Fibroblast of skin of right biceps (primary cell): ENCODE measurements at places on chromosomes 5 and 9.

GRCh38 chr5:154830219-154830595 lies 20.2 kb downstream of the FAXDC2 start:
- no peak for DNase-seq

- DNase-seq, result no peak
These were observed 28.8 kb downstream of the GAS1 start for GRCh38 chr9:86918556-86918955.

GRCh38 chr9:76004526-76004925 lies 114.1 kb downstream of the PCSK5 start:
- DNase-seq, result no peak

DNA sequence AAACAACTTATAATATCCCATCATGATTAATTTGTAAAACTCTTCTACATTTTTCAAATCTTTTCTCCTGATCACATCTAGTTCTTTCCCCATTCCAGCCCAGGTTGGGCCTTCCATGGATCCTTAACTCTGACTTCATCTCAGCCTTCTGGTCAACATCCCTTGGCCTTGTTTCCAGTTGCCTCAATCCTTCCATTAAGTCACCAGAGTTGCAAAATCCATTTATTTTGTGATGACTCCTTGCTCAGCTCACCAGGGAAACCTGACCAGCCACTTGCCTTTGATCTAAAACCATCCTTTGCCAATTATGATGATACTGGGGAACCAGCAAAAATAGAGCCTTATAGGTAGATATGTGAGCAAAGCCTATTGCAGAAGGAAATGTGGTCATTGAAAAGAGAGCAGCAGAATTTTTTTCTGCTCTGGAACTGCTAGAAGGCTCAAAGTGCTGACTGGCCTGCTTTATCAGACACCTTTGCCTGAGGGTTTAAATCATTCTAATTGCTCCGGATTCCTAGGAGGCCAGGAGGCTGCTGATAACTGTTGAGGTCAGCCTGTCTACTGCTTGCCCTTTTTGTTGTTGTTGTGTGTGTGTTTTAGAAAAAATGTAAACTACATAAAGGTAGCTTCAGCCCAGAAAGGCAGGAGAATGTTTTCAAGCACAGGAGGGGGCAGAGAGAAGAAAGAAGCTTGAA lies 512.2 kb upstream of the GRIA1 start:
- DNase-seq, result no peak

DNA sequence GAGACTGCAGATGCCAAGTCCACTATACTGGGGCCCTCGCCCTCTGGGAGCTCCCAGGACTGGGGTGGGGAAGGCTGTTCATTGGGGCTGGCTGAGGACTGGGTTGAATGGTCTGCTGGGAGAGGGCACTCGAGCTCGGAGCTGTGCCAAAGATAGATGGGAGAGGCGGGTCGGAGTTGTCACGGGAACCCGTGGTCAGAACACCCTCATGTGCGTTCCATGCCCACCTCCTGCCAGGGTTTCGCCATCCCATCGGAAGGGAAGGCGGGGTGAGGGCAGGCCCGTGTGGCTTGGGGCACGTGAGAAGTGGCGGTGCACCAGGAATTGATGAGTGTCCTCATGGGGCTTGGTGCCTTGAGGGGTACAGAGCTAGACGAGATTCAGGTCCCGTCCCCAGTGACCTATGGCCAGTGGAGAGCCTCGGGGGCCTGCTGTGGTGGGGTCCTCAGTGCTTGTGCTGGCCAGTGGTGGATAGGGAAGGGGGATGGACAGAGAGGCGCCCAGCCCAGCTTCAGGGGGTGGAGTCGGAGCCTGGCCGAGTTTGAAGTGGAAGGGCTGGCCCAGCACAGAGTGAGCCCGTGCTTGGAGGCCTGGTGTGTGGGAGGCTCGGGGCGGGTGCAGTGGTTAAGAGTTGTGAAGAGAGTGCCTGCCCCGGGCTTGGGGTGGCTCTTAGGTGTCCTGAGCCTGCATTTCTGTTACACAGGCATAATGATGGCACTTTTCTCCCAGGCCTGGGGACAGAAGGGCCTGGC lies 4.3 kb downstream of the CACFD1 start:
- no peak for DNase-seq

DNA sequence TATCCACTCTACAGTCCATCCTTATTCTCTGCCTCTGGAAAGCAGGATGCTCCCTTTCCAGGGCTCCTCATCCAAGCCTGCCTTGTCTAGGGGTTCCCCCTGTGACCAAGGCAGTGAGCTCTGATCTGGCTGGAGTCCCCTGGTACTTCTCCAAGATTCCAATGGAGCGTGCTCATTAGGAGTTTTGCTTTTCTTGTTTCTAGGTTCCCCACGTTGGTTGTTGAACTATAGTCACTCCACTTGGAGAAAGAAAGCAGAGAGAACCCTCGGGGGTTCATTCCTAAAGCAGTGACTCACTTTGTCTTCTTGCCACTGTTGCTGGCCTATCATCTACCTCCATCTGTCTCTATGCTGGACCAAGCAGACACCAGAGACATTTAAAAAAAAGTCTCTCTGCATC lies 192.6 kb downstream of the TLE4 start:
- DNase-seq, result peak; percentile 96

DNA sequence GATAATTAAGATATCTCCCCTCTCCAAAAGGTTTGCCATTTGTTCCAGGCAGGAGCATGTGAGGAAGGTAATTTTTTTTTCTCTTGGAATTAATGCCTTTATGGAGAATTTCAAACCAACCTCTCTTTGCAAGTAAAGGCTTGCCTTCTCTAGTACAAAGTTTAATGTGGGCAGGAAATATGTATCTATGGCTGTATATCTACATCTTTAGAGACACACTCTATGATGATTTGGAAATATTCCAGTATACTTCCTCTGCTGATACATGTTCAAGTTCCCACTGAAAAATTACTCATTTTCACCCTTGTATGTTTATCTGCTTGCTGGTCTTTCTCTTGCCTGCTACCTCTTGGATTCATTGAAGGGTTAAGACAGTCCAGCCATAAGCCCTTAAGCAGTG lies 83.5 kb upstream of the SEMA6A start:
- DNase-seq, result no peak

- DNase-seq, result peak; percentile 30
These were observed at the start of gene CDH6 for GRCh38 chr5:31193591-31194467. Gene CDH6 (plus strand): TSS chr5:31193686. CDS start chr5:31267474, 73,788 bp downstream.

DNA sequence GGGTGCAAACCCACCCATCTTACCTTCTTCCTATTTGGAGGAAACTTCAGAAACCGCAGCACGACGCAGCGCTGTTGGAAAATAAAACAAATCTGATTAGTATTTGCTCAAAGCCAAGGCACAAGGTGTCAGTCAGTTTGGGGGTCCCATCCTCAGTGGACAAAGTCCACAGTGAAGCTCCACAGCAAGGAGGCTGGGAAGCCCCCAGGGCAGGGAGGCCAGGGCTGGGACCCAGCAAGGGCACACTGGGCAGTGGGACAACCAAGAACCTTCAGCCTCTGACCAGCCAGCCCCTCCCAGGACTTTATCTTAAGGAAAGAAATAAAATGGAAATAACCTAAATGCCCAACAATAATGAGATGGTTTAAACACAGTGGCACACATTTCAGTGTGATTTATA lies 11.3 kb downstream of the IPPK start:
- no peak for DNase-seq

DNA sequence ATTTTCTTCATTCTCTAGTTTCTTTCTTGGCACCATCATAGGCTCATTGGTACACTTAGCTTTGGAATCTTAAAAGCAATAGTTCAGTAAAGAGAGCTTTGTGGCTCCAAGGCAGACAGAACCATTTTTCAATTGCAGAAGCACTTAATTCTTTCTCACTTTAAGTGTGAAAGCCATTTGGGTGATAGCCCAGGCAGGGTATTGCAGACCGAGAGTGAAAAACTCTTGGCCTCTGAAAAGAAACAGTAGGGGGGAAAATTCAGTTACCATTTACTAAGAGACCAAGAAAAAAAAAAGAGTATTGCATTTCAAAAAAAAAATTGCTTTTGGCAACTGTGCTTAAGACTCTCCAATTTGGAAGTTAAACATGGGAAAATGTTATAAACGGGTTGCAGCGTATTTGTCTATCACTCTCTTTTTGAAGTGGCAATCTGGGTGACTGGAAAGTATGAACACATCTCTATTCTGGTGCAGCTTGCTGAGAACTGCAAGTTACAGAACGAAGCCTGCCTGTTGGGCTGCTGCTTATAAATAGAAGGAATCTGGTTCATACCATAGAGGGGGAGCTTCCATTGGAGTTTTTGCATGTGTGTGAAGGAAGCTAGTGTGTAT lies 170.5 kb downstream of the TLE4 start:
- no peak for DNase-seq

- DNase-seq, result no peak
These were observed 154.8 kb downstream of the GADD45G start for GRCh38 chr9:89759572-89759971.

- peak; percentile 47 for DNase-seq
These were observed 50.2 kb upstream of the RNF38 start for GRCh38 chr9:36450110-36450732.

- peak; percentile 37 for DNase-seq
These were observed 189.7 kb downstream of the DCP2 start for GRCh38 chr5:113166261-113166660.

GRCh38 chr9:73176450-73176875 lies 24.8 kb downstream of the ANXA1 start:
- peak; percentile 51 for DNase-seq

DNA sequence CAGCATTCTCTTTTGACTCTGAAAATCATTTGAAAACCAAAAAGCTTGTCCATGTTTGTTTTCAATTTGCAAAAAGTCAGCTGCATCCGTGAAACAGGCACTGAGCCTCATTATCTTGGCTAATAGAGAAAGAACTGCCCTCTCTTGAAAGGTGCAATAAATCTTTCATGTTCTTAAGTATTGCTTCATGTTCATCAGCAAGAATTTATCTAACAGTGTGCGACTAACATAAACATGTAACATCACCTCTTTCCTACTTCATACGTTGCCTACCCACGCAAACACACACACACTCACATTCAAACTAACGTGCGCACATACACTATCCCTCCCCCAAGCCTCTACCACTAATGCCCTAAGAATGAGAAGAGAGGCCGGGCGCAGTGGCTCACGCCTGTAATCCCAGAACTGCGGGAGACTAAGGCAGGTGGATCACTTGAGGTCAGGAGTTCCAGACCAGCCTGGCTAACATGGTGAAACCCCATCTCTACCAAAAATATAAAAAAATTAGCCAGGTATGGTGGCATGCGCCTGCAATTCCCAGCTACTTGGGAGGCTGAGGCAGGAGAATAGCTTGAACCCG lies 629.7 kb upstream of the ZNF608 start:
- no peak for DNase-seq

DNA sequence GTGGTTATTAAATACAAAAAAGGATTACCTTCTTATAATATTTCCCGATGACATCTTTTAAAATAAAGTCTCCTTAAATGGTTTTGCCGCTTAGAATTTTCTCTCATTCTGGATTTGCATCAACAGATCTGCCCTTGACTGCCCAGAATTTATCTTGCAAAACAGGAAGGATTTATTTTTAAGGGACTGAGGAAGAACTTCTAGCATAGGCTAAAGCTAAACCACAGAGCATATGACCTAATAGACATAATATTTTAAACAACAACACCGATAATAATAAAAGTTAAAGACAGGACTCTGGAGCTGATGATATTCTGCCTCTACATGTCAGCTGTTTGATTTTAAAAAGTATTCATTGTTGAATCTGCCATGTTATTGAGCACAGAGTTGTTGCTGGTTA lies 145.3 kb upstream of the ADCY2 start:
- no peak for DNase-seq

DNA sequence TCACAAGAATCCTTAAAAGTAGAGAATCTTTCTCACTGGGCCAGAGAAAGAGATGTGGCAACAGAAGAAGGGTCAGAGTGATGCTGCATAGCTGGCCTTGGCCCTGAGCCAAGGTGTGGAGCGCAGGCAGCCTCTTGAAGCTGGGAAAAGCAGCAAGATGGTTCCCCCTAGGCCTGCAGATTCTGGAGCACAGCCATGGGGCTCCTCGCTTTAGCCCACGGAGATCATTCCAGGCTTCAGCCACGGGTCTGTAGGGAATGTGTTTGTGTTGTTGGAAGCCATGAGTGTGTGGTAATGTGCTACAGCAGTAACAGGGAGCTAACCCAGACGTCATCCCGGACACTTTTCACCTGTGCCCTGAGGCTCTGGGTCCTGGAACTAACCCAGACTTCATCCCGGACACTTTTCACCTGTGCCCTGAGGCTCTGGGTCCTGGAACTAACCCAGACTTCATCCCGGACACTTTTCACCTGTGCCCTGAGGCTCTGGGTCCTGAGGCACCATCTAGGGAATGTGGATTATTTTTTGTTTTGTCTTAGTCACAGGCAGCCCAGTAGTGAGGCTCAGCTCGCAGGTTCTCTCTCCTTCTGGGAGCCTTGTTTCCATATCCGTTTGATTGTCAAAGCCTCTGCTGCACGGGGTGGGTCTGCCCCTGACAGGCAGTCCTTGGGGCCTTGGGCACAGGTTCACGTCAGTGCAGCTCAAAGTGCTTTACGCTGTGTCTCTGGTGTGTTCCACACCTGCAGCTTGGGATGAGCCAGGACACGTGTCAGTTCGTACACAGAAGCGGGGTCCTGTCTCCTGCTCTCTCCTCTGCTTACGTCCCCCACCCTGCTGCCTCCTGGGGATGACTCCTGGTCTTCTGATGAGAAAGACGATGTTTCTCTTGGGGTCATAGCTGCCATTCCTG lies 56.3 kb upstream of the EXOC3 start:
- peak; percentile 32 for DNase-seq

- no peak for DNase-seq
These were observed at the start of gene PCDHB1 for GRCh38 chr5:141050622-141051520. Gene PCDHB1 (plus strand): TSS chr5:141051374. CDS start chr5:141051471, 97 bp downstream.

GRCh38 chr5:75536147-75536546 lies 24.5 kb downstream of the POLK start:
- no peak for DNase-seq

DNA sequence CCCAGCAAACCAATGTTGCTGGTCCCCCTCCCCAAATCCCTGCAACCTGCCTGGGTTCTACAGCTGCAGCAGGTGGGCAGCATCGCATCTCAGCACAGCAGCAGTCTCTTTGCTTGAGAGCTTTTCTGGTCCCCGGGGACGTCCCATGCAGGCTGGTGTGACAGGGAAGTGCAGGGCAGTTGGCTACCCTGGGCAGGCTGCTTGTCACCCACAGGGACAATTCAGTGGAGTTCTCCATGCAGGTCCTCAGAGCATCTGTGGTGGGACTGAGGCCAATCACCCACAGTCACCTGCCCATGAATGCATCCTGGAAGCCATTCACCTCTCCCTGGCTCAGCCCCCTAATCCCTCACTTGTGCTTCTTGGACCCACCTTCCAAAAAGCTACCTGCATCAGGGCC lies 43.9 kb upstream of the SEMA4D start:
- no peak for DNase-seq

GRCh38 chr5:159515909-159516415 lies 185.7 kb upstream of the IL12B start:
- DNase-seq, result peak; percentile 56

GRCh38 chr9:134376386-134377142 lies 50.3 kb downstream of the RXRA start:
- DNase-seq, result no peak

DNA sequence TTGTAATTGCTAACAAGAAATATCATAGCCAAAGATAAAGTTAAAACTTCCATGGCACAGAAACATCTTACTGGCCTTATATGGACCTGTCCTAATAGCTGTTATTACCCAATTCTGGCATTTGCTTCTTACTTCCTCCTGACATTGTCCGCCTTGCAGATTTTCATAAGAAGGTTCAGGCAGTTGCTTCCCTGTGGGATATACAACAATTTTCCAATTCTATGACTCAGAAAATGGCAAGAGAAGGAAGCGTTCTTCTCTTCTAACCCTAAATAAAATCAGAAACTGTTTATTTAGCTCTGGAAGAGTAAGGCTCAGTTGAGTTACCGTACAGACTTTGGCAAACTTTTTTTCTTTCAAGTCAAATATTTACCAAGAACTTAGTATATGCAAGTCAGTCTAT lies 1.7 kb downstream of the PRKAA1 start:
- peak; percentile 30 for DNase-seq

- DNase-seq, result peak; percentile 32
These were observed 33.5 kb downstream of the ABLIM3 start for GRCh38 chr5:149174847-149175234.
